H7 (cell line): ENCODE measurements at places on chromosomes 7 and 10.

GRCh38 chr7:24245362-24245761, 38.6 kb upstream of the NPY start:
- DNase-seq = no peak

- DNase-seq = no peak
Measured at GRCh38 chr10:21100190-21100589, 203.1 kb upstream of the NEBL start.

GRCh38 chr10:99058762-99059161, 176.9 kb downstream of the HPSE2 start:
- no peak for DNase-seq

GRCh38 chr7:44823255-44823781, 24.6 kb downstream of the H2AZ2 start:
- no peak for DNase-seq

DNA sequence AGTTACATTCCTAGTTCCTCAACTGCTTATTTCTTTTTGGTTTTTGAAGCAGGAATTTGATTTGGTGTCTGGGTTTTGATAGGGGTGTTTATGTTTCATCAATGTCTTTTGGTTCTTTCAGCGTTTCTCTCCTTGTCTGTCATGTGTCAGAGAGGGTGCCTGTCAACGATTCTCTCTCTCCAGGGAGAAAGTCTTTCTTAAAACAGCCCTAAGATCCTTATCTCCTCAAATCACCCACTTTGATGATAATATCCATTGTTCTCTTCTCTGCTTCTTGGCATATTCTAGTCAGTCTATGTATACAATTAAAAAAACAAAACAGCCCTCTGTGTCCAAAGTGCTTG, 77.2 kb downstream of the TCF7L2 start:
- DNase-seq = no peak

GRCh38 chr7:147207988-147208387, 1091.4 kb downstream of the CNTNAP2 start:
- peak; percentile 15 for DNase-seq

GRCh38 chr10:124019886-124020797, 73.3 kb downstream of the CHST15 start:
- peak; percentile 74 for DNase-seq
